Gastrocnemius medialis (tissue), 4 donors: ENCODE measurements at places on chromosomes 1 and 21. TPM values are rescaled to one million over a fixed set of nuclear protein-coding genes. Genes with fewer than 3 reads are reported as not detected.
A peak's percentile ranks its signal among the peaks of the same experiment; 100 is the strongest.

DNA sequence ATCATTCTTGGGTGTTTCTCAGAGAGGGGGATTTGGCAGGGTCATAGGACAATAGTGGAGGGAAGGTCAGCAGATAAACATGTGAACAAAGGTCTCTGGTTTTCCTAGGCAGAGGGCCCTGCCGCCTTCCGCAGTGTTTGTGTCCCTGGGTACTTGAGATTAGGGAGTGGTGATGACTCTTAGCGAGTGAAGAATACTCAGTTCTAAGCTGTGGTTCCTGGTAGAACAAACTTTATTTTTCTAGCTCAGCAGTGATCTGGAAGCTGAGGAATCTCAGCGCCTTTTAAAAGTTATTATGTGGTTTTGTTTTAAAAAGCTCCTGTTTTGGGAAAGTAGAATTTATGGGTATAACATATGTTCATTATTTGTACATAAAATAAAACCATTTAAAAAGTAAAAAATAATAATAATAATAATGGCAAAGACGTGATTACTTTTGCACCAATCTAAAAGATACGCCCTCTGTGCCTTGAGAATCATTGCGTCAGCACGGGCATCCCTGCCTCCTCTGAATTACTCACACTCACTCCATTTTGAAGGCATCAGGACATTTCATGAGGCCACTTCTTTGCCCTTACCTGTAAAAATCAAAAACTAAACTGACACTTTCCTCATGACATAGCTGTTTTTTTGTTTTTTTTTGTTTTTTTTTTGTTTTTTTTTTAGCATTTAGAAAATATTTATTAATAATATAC lies 29.7 kb upstream of the TNFRSF1B start:
- H3K27ac ChIP-seq, result no peak overlapping the region
- no peak overlapping the region for H3K4me3 ChIP-seq
- no peak for DNase-seq
- peaks cover under 1% of the 10 kb centered on the region for H3K4me1 ChIP-seq

GRCh38 chr1:106061586-106062495 lies 994.6 kb upstream of the PRMT6 start:
- no peak overlapping the region for H3K27ac ChIP-seq
- H3K27me3 ChIP-seq, result no peaks in the 10 kb centered on the region
- no peaks in the 10 kb centered on the region for H3K4me1 ChIP-seq
- no peak overlapping the region for H3K4me3 ChIP-seq
- DNase-seq, result no peak
- H3K36me3 ChIP-seq, result no peaks in the 10 kb centered on the region

GRCh38 chr1:66434096-66434495 lies 99.9 kb upstream of the SGIP1 start:
- no peak for DNase-seq
- no peaks in the 10 kb centered on the region for H3K36me3 ChIP-seq
- no peak overlapping the region for H3K4me3 ChIP-seq
- H3K27me3 ChIP-seq, result no peaks in the 10 kb centered on the region
- no peak overlapping the region for H3K27ac ChIP-seq

DNA sequence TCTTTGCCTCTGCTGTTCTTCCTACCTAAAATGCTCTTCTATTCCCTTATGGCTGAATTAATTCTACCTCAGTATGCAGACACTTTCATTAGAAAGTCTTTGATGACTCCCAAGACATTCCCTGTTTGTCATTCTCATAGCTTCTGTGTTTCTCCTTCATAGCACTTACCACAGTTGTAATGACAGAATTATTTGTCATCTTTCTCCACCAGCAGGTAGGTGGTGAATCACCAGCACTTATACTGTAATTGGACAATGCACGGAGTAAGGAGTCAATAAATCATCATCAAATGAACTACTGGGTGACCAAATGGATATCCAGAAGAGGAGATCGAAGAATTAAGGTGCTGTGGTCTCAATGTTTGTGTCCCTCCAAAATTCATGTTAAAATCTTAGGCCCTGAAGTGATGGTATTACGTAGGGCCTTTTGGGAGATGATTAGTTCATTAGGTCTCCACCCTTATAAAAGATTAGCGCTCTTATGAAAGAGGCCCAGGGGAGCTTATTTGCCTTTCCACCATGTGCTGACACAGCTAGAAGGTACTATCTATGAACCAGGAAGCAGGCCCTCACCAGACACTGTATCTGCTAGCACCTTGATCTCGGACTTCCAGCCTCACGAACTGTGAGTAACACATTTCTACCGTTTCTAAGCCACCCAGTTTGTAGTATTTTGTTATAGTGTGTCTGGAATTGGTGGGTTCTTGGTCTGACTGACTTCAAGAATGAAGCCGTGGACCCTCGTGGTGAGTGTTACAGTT lies 2.4 kb upstream of the CCT8 start:
- no peak overlapping the region for H3K27ac ChIP-seq
- H3K4me1 ChIP-seq, result peaks cover 21% of the 10 kb centered on the region
- no peak for DNase-seq
- H3K36me3 ChIP-seq, result no peaks in the 10 kb centered on the region

GRCh38 chr1:75937034-75937433 lies 4.8 kb upstream of the ASB17 start:
- H3K27me3 ChIP-seq, result no peaks in the 10 kb centered on the region
- H3K4me1 ChIP-seq, result no peaks in the 10 kb centered on the region
- H3K36me3 ChIP-seq, result no peaks in the 10 kb centered on the region

The LEMD1 gene
- not detected for total RNA-seq

The KCNJ9 gene
- total RNA-seq, result not detected

GRCh38 chr1:94120570-94120901 lies 412 bp downstream of the ABCA4 start:
- H3K36me3 ChIP-seq, result no peaks in the 10 kb centered on the region
- H3K27ac ChIP-seq, result no peak overlapping the region
- H3K27me3 ChIP-seq, result no peaks in the 10 kb centered on the region
- no peaks in the 10 kb centered on the region for H3K4me1 ChIP-seq
- H3K4me3 ChIP-seq, result no peak overlapping the region

The SERPINC1 gene
- total RNA-seq, result not detected

The CA6 gene
- not detected for total RNA-seq

DNA sequence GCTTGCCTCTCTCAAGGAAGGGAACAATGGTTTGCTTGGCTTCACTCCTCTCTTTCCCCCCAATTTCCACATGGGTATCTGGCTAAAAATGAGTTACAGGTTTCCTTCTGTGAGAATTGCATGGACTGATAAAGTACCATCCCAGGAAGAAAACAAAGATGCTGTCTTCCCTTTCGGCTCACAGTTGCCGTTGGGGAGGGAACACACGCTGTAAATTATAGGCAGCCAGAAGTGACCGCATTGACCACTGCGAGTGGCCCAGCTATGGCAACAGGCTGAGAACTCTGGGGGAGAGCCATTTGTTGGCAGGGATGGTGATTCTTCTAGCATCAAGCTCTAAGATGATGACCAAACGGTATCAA lies 2.9 kb downstream of the RUNX1 start:
- H3K4me3 ChIP-seq, result no peak overlapping the region
- no peaks in the 10 kb centered on the region for H3K36me3 ChIP-seq
- peak overlapping the region; percentile 85 for H3K27ac ChIP-seq
- H3K27me3 ChIP-seq, result no peaks in the 10 kb centered on the region
- peaks cover 41% of the 10 kb centered on the region for H3K4me1 ChIP-seq
- DNase-seq, result no peak

The SLC1A7 gene
- total RNA-seq, result 0.24 TPM
